Jurkat, Clone E6-1 (cell line): ENCODE measurements at places on chromosomes 1 and 21.

GRCh38 chr1:154712166-154712810 lies 104.3 kb upstream of the ADAR start:
- DNase-seq, result no peak

DNA sequence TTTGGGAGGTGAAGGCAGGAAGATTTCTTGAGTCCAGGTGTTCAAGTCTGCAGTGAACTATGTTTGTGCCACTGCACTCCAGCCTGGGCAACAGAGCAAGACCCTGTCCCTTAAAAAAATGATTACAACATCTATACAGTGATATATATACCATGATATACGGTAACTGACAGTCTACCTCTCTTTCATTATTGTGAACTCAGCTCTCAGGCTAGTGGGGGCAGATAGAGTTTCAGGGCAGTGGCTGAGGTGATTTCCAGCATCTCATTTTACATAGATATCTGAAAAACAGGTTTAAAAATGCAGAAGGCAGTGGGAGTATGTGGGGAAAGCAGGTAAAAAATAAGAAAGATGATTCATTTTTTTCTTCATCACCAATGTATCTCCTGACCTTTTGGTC lies 8.1 kb upstream of the NTNG1 start:
- DNase-seq, result no peak

GRCh38 chr1:33392206-33392605 lies 38.7 kb downstream of the PHC2 start:
- DNase-seq, result no peak

DNA sequence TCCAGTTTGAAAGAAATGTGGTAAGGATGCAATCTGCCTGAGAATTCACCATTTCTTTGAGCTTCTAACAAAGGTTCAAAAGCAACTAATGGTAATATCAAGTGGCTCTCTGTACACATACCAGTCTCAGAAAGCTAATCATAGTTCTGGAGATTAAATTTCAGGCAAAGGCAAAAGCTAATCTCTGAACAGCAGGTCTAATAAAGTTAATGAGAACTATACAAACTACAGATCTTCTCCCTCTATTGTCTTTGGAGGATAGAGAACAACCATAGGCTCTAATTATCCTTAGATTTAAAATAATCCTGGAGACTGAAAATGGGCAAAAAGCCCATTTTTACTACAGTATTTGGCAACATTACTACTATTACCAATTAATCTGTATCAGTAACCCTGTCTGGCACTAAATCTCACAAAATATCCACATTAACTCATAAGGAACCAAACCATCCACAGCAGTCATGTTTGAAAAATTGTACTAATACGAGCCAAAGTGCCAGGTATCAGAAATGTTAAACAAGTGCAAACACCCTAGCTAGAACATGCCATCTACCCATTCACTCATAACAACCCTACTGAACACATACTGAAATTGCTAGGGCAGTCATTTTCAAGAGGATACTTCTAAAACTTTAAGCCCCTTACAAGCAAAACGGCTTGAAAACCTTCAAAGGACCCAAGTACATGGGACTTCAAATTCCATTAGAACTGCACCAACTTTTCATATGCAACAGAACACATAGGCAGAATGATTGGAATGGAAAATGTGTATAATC lies 4.8 kb downstream of the DIPK1A start:
- no peak for DNase-seq

GRCh38 chr1:41875487-41875886 lies 43.2 kb downstream of the HIVEP3 start:
- no peak for DNase-seq

DNA sequence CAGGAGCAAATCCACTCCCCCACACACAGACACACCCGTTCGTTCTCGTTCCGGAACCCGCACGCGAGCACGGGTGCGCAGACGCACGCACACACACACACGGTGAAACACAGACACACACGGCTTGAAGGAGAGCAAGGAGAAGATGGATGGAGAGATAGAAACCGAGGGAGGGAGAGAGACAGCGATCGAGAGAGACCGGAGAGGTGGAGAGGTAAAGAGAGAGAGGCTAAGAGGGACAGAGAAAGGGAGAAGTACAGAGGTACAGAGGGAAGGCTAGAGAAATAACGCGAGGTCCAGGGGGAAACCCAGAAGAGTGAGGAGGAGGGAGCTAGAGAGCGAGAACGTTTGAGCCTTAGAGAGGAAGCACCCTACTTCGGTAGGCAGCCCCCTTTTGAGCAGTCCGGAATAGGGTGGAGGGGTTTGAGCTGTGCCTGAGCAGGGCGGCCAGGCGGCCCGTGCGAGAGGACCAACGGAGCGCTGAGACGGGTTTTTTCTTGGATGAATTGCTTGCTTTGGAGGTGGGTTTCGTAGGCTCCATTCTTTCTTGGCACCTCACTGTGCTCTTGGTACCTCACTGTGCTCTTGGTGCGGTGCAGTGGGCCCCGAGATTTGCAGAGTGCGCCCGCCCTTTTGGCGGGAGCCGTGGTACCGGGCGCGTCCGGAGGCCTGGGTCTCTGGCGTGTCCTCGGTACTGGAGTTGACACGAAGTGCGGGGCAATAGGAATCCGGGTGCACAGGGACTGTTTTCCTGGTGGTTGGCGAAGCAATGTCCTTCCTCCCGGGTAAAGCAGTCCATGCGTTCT lies 88.4 kb upstream of the RHOU start:
- DNase-seq, result peak; percentile 59

DNA sequence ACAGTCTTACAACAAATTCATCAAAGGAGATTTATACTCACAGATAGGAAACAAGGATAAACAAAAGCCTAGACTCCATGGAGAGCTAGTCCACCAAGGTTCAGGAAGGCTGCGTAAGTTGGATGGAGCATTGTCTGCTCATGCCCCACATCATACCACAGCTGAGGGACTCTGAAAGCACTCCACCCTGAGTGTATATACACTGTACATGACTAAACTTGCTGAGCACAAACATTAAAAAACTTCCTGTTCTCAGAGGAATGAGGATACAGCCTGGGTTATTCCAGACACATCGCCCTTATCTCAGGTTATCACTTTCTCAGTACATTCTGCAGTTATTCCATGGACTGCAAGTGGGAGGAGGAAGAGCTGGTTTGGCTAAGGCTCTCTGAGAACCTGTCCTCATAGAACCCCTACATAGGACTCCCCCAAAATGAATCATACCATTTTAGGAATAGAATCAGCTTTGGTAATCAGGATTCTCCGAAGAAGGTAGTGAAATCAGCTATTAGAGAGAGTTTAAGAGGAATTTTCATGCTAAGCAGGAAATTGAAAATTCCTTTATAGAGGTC lies 58.0 kb upstream of the PRMT6 start:
- DNase-seq, result no peak

- DNase-seq, result no peak
These were observed 4.1 kb upstream of the TRAF3IP3 start for GRCh38 chr1:209751627-209752231.

DNA sequence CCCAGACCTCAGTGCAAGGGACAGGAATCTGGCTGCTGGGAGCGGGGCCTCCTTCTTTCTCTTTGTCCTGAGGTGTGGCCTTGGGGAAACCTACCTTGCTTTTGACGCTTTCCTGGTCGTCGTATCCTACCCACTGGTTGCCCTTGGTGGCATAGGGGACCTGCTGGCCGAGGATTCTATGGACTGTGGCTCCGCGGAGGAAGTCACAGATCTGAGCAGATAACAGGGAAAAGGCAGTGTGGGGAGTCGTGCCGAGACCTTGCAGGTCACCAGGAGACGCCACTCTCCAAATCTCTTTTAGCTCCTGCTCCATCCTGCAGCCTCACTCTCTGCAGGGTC lies 4.0 kb upstream of the MYBPH start:
- DNase-seq, result no peak

DNA sequence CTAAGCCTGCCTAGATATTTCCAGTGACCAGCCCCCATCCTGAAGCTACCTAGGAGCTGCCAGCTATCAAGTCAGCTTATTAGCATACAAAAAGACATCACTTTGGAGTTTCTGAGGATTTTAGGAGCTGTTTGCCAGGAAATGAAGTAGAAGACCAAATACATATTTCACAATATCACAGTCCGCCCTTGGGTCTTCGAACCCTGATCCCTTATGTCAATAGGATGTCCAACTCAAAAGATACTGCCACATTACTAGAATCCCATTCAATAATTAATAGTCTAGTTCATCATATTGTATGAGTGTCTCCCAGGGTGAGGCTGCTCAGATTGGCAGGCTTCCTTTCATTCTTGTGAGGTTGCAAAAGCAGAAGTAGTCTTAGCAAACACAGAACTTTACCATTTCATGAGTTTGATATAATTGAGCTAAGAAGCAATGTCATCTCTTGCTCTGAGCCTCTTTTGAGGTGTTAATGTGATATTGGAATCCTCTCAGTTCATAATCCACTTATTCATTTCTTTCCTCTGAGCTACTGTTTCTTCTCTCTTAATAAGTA lies 13.6 kb downstream of the IPO9 start:
- DNase-seq, result no peak

GRCh38 chr1:21663951-21664805 lies 5.0 kb downstream of the RAP1GAP start:
- no peak for DNase-seq

DNA sequence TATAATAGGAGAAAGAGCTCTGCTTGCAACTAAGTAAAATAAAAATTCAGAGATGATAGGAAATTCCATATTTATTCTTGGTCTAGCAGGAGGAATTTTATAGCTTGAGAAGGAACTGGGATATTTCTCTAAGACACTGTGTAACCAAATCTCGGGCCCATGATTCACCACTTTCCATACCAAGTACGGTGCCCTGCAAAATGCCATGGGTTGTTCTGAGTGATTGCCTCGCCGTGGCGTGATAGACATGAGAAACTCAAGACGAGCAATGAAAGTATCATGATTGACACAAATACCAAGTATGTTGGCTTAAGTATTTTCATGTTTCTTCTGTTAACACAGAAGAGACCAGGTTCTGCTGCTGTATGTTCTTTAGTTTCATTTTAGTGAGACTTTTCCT lies 167.2 kb downstream of the LMO4 start:
- DNase-seq, result no peak

DNA sequence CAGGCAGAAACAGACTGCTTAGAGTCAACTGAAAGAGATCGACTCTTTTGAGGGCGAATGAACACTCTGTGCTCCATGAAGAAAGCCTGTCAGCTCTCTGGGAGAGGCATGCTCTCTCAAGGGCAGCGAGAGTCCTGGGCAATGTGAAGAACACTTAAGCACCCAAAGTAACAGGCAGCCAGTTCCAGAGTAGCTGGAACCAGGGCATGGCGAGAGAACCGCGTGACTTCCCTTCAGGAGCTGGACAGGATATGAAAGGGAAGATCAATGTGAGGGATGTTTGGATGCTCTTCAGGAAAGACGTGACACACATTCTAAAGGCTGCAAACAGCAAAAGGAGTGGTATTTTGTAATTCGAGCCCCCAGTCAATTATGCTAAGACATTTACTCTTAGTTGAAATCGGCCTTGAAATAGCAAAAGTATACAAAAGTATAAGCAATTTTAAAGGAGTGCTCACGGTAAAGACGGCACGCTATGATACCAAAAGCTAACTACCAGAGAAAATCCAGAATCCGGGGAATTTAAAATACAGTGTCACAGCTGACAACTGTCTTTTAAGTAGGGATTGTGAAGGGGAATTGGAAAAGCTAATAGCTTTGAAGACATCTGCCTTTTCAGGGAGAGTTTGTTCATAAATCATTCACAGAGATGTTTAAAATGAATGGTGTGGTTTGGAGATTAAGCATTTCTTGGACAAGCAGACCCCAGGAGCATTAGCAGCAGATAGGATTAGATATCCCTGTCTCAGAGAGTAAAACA lies 20.8 kb downstream of the ADAMTS5 start:
- no peak for DNase-seq

DNA sequence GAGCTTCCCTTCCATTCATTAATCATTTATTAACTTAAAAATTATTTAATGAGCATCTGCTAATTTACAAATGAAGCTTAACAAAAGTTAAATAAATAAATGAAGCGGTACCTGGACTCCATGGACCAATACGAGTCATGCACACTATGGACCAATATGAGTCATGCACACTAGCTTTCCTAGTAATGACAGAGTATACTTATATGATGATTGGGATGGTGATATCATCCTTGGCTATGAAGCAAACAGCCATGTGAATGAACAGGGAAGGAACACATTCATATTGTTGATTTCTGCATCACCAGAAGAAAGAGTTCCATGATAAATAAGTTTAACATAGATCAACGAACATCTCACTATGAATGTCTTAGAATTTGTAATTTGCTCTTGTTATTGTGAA lies 109.9 kb downstream of the SPAG17 start:
- DNase-seq, result no peak

DNA sequence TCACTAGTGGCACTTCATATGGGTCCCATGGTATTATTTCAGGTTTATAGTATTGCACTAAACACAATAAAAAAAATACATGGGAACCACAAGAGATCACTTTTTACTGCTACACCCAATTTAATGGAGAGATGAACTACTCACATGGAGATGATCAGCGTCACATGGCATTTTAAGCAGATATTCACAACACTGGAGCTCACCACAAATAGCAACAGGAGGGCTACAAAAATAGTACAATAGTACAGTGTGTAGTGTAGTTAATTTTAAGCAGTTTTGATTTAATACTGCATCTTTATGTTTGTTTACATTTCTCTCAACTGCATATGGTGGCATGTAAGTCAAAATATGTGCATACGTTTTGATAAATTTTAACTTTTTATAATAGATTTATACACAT lies 31.0 kb downstream of the SNX7 start:
- no peak for DNase-seq

DNA sequence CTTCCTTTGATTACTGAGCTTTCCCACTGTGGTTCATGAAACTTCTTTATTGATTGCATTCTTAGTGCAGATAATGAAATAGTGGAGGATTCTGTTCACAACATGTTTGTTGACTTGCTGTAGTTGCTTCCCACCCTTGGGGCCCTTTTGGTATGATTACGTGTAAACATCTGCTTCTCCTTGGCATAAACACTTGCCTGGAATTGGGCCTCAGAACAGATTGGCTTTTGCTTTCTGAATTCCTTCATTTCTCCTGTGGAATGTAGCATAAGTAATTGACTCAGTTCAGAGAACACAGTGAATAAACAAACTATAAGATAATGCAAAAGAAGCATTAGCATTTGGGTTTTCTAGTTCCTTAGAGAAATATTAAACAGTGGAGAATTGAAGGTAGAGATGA lies 59.5 kb upstream of the LAMC2 start:
- no peak for DNase-seq

DNA sequence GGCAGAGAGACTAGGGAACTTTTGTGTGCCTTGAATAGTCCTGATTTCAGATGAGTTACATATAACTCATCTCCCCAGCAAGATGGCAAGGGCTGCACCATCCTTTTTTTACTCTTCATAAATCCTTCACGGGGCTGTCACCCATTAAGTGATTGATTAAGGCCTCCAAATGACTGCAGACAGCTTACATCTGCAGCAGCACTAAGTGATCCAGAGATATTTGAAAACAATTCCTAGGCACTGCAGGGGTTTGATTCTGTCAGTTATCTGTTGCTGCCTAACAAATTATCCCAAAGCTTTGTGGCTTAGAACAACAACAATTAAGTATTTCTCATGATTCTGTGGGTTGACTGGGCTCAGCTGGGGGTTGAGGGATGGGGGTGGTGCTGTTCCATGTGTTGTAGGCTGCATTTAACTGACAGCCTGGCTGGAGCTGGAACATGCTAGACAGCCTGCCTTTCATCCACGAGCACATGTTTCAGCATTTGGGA lies 19.3 kb downstream of the TEX38 start:
- peak; percentile 64 for DNase-seq
